ENCODE measurements at places on chromosomes 5 and 9.

DNA sequence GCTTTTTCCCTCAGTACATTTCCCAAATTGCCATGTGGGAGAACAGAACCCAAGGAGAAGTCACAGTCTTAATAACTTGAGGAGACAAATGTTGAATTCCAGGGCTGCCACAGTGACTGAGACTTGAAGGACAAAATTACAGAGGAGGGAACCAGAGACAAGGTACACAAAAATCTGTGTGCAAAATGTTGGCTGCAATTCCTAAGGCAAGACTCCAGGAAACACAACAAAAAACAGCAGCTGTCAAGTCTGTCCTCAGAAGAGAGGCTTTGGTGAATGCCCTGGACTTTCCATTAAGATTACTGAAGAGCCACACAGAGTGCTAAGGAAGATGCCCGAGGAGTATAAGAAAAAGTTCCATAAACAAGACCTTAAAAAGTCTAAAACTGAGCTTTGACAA is 21.1 kb downstream of the AP3B1 start:
- DNase-seq, result no peak

DNA sequence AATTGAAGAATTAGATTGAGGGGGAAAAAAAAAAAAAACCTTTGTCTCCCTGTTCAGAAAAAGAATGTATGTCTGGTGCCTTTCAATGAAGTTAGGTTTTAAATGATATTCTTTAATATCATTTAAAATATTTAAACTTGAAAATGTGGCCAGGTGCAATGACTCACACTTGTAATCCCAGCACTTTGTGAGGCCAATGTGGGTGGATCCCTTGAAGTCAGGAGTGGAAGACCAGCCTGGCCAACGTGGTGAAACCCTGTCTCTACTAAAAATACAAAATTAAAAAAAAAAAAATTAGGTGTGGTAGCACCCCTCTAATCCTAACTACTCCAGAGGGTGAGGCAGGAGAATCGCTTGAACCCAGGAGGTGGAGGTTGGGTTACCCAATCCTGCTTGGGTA is 111.1 kb upstream of the RASA1 start:
- no peak for DNase-seq

GRCh38 chr5:172437445-172438318 is 16.6 kb downstream of the SH3PXD2B start:
- DNase-seq, result no peak

DNA sequence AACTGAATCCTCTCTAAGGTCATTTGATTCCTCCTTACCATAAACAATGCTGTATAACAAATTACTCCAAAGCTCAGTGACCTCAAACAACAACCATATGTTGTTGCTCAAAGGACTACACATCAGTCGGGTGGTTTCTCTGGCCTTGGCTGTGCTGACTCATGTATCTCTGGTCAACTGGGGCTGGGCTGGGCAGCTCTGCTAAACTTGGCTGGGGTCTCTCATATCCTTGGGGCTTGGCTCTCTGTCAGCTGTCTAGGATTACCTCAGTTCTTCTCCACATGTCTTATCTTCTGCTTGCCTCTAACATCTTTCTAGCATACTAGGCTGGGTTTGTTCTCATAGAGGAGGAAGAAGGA is 86.4 kb downstream of the GALNT10 start:
- no peak for DNase-seq

- peak; percentile 20 for DNase-seq
Observed at GRCh38 chr5:159049844-159050315, 49.8 kb downstream of the EBF1 start.

- DNase-seq, result no peak
Observed at GRCh38 chr5:39501397-39501796, 76.6 kb upstream of the DAB2 start.

GRCh38 chr9:133115604-133116345 is 5.3 kb downstream of the RALGDS start:
- DNase-seq, result no peak

- DNase-seq, result no peak
Observed at GRCh38 chr9:94804316-94804715, 77.8 kb downstream of the AOPEP start.

- no peak for DNase-seq
Observed at GRCh38 chr9:107363516-107364152, 80.6 kb downstream of the RAD23B start.

DNA sequence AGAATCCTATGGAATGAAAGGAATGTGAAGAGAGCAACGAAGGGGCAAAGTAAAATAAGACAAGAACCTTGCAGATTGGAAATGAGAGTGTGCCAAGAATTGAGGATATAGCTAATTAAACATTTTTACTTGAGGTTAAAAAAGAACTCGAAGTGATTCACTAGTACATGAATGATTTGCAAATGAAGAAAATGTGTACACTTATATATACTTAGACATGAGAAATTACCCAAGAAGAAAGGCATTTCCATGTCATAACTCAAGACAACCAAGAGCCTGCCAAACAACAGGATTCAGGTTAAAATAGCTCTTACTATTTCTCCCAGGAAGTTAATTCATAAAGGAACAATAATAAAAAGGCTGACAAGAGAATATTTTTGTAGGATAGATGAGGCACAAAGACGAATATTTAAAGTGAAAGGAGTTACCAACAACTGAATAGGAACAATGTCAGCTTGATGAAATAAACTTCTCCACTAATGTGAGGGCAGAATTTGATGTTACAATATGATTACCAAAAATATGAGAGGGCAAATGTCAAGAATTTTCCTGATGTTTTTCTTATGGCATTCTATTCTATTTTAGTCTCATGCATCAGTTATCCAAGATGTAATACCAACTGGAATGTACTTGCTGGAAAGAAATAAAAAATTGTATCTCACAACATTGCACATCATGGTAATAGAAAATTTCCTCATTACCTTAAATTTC is 18.9 kb upstream of the NPR3 start:
- no peak for DNase-seq

GRCh38 chr9:76417394-76417793 is 23.2 kb upstream of the RFK start:
- DNase-seq, result no peak

GRCh38 chr9:8879284-8879683 is 1079.7 kb upstream of the DMAC1 start:
- DNase-seq, result no peak

GRCh38 chr9:128892221-128892921 is 10.4 kb downstream of the LRRC8A start:
- no peak for DNase-seq

DNA sequence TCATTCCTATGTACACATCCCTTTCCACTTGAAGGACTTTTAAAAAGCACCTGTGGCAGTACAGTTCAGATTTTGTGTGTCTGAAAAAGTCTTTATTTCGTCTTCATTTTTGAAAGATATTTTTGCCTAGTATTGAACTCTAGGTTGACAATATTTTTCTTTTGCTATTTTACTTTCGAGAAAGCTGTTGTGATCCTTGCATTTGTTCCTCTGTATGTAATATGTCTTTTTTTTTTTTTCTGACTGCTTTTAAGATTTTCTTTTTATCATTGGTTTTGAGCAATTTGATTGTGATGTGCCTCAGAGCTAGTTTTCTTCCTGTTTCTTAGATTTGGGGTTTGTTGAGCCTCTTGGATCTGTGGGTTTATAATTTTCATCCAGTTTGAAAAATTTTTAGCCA is 13.3 kb downstream of the LCP2 start:
- no peak for DNase-seq

GRCh38 chr5:94689908-94690307 is 71.4 kb downstream of the SLF1 start:
- DNase-seq, result no peak

- DNase-seq, result no peak
Observed at GRCh38 chr5:173411791-173412555, 83.8 kb upstream of the STC2 start.

- peak; percentile 7 for DNase-seq
Observed at GRCh38 chr5:119220576-119221197, 135.1 kb upstream of the TNFAIP8 start.

- no peak for DNase-seq
Observed at GRCh38 chr9:127667127-127667844, 39.5 kb upstream of the CFAP157 start.

- no peak for DNase-seq
Observed at GRCh38 chr9:122158202-122158601, 1.4 kb downstream of the NDUFA8 start.

- DNase-seq, result no peak
Observed at GRCh38 chr5:84197538-84197937, 187.1 kb downstream of the EDIL3 start.

GRCh38 chr9:72363236-72363635 is 1.8 kb downstream of the ZFAND5 start:
- no peak for DNase-seq
